ENCODE measurements at places on chromosomes 5 and 9. TPM values are rescaled to one million over a fixed set of nuclear protein-coding genes. Genes with fewer than 3 reads are reported as not detected.

DNA sequence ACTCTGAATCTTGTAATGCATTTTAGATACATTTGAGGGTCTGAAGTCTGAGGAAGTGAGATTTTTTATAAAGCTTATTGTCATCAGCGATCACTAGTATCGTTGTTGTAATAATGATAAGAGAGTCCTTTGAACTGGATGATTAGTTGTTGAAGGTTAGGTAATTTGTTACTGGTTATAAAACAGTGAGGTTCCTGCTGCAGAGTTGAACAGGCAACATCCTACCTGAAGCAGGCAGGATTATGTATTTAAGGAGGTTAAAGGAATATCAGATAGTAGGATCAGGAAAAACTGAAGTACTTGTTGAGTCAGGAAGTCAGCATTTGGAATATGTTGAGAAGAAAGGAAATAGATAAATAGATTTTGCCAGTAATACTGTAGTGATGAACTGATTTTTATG lies 106.7 kb downstream of the VPS13A start:
- no peak for DNase-seq
- no peak overlapping the region for H3K27ac ChIP-seq
- no peaks in the 10 kb centered on the region for H3K36me3 ChIP-seq
- H3K27me3 ChIP-seq, result no peaks in the 10 kb centered on the region
- no peaks in the 10 kb centered on the region for H3K4me1 ChIP-seq
- H3K4me3 ChIP-seq, result no peak overlapping the region

GRCh38 chr9:112029921-112030444 lies 133.4 kb downstream of the UGCG start:
- H3K27me3 ChIP-seq, result no peaks in the 10 kb centered on the region
- no peaks in the 10 kb centered on the region for H3K36me3 ChIP-seq
- no peak overlapping the region for H3K4me3 ChIP-seq

The OR1L4 gene
- total RNA-seq, result not detected

The SLCO4C1 gene
- 0.24 TPM for total RNA-seq

The SERF1A gene
- total RNA-seq, result 1.9 TPM

The FBP1 gene
- 22.9 TPM for total RNA-seq
